ENCODE measurements at places on chromosomes 2 and 18. TPM values are rescaled to one million over a fixed set of nuclear protein-coding genes. Genes with fewer than 3 reads are reported as not detected.

The MOGAT1 gene
- not detected for polyA plus RNA-seq

- H3K36me3 ChIP-seq, result no peaks in the 10 kb centered on the region
- DNase-seq, result no peak
- H3K4me3 ChIP-seq, result no peak overlapping the region
- H3K27me3 ChIP-seq, result no peaks in the 10 kb centered on the region
- H3K4me1 ChIP-seq, result no peaks in the 10 kb centered on the region
Measured at GRCh38 chr2:218152777-218153176, 14.0 kb downstream of the CXCR1 start.

The PRKAG3 gene
- not detected for polyA plus RNA-seq

DNA sequence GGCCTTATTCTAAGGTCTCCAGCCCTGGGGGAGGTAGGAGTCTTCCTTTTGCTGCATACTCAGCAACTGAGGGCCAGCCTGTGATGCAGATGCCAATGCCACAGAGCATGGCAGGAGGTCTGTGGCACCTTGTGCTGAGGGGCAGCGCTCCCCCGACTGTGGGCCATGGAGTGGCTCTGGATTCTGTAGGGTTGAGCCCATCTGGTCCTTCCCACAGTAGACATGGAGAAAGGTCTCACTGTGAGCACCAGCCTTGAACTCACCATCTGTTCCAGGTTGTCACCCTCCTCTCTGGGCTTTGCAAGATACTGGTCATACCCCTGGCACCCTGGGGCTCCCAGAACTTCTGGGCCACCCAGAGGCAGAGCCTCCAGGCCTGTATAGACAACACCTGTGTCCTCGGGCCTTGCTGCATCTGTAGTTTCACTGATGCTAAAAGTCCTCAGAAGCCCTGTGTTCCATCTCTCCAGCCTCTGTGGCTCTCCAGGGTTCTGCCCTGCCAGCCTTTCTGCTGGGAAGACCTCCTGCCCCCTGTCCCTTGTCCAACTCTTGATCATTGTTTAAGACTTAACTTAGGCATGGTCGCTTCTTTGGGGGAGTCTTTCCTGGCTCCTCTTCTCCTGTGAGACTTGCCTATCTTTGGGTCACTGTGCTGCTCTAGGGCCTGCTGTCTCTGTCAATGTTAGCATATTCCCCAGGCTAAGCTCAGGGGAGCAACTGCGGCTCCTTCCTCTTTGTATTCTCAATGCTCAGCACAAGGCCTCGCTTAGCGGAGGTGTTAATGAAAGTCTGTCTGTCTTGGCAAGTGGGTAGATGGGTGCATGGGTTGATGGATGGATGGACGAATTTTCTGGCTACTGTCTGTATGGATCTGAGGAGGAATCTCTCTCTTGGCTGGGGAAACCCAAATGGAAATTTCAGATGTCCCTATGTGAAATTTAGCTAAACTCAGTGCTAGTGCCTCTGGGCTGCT lies 160.9 kb downstream of the DYSF start:
- no peaks in the 10 kb centered on the region for H3K27me3 ChIP-seq
- no peak overlapping the region for H3K4me3 ChIP-seq
- H3K36me3 ChIP-seq, result peaks cover 5% of the 10 kb centered on the region
- H3K27ac ChIP-seq, result peak overlapping the region; percentile 66
- no peaks in the 10 kb centered on the region for H3K4me1 ChIP-seq
- DNase-seq, result peak; percentile 48

The PAIP2B gene
- 2.3 TPM for polyA plus RNA-seq

The DSEL gene
- polyA plus RNA-seq, result 0.60 TPM

The RESP18 gene
- polyA plus RNA-seq, result not detected

GRCh38 chr2:194819367-194819766 lies 837.7 kb upstream of the SLC39A10 start:
- H3K27ac ChIP-seq, result no peak overlapping the region
- no peaks in the 10 kb centered on the region for H3K36me3 ChIP-seq
- DNase-seq, result no peak
- no peaks in the 10 kb centered on the region for H3K27me3 ChIP-seq

DNA sequence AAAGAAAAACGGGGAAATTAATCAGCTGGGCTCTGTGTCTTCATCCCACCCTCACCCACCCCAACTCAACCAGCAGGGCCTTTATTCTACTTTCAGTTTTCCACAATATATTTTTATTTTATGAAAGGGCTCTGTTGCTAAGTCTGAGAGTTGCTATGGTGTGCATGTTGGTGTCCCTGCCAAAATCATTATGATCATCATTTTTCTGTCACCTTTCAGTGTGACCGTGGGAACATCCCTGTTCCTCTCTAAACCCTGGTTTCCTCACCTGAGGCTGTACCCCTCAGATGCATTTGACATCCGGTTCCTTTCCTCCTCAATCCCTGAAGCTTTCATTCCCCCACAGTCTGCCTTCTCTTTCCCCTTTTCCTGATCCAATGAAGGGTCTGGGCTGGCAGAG lies 180.5 kb downstream of the ZFP36L2 start:
- peak overlapping the region; percentile 6 for H3K27ac ChIP-seq
- H3K4me3 ChIP-seq, result no peak overlapping the region
- H3K27me3 ChIP-seq, result no peaks in the 10 kb centered on the region
- H3K4me1 ChIP-seq, result peaks cover 28% of the 10 kb centered on the region
- no peak for DNase-seq

Measured in sigmoid colon (tissue), 7 donors.